ENCODE measurements at places on chromosomes 7 and 10.

DNA sequence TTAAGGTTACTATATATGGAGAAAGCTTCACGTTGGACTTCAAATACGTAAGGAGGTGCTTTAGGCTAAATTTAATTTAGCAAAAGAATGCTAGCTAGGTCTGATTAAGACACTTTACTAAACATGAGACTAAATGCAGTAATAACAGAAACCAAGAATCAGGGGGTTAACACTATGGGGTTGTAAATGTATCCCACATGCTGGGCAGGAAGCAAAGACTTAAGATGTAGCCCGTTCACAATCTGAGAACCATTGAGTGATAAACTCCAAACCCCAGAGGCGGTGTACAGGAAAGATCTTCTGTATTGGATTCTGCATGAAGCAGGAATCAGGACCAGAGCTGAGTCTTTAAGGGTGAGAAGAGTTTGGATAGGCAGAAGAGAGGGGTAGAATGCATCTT, 60.4 kb downstream of the FZD1 start:
- no peak for DNase-seq

DNA sequence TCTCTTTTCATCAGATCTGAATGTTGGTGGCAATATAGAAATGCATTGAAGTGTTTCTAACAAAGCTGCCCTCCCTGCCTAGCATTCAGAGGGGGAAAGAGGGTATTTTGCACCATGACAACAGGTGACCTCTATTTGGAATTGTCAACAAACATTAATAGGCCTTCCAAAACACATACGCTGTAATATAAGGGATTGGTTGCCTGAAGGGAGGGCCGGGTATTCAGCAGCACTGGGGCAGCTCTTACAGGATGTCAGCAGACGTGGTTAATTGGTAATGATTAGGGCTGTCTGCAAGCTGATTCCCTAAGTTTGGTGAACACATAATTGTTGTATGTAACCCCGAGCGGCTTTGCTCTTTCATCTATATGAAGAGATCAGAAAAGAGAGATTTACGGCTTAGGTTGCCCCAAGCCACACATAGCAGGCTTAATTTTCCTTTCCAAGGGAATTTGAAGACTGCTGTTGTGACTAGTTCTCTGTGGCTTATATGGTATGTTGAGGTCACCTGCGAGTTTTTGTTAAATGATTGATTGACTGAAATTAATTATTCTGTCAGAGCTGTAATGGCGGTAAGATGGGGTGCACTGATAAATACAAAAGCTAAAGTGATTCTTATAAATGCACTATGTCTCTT, 759.3 kb downstream of the LRMDA start:
- DNase-seq = no peak

- peak; percentile 85 for DNase-seq
These were observed 8.2 kb downstream of the TFR2 start for GRCh38 chr7:100632951-100633717.

GRCh38 chr7:37173670-37174069, 275.0 kb downstream of the ELMO1 start:
- no peak for DNase-seq

DNA sequence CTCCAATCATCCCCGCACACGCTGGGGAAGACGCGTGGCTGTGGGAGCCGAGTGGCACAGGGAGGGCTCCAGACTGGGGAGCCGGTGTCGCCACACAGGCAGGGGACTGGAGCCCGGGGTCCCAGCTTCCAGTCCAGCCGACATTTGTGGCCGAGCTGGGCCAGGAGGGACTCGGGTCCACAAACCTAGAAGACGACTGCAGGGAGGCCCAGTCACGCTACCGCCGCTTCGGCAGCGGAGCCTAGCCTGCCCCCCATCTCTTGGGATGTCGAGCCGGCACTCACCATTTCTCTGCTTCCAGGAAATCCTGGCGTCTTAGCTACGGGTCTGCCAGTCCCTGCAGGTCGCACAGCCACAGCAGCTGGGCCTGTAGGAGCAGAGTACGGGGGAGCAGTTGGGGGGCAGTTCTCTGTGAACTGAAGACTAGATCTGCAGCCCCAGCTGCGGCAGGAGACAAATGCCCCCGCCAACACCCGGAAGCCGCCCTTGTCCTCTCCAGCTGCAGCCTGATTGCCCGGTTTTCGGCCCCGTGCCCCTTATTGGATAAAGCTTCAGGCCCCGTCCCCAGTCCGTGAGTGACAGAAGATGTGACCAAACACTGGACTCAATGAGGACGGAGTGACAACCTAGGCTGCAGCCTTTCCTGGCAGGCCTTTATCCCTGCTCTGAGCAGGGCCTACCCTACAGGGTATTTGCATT, 270.7 kb downstream of the ZNF33B start:
- no peak for DNase-seq

GRCh38 chr7:96322373-96322695, 436 bp upstream of the SLC25A13 start:
- DNase-seq = no peak

- no peak for DNase-seq
These were observed 287.6 kb upstream of the TPK1 start for GRCh38 chr7:145123502-145123901.

DNA sequence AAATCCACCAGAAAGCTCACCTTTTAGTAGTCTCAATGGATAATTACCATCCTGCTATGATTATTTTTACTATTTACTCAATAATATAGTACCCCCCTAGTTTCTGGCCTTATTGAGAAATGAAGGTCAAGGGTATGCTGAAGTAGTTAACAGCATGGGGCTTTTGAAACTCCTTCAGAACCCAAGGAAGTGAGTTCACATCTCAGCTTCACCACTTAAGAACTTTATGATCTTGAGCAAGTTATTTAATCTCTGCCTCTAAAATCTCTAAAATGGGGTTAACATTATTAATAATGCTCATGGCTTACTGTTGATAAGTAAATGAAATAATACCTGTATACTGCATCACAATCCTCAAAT, 5.8 kb downstream of the MTPN start:
- DNase-seq = no peak

DNA sequence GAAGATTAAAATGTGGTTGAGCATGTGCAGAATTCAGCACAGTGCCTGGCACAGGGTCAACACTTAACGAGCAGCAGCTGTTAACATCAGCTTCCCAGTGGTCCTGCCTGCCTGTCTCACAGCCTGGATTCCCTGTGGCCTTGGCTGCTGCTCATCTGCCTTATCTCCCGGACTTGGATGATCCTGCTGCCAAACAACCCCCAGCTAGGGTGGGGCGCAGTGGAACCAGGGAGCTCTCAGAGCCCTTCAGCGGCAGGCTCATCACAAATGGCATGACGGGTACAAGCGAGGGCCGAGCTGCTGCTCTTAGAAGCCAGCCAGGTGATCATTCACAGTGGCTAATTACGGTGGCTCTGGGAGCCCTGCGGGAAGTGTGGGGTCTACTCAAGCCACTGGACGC, 13.0 kb upstream of the SMARCD3 start:
- no peak for DNase-seq

DNA sequence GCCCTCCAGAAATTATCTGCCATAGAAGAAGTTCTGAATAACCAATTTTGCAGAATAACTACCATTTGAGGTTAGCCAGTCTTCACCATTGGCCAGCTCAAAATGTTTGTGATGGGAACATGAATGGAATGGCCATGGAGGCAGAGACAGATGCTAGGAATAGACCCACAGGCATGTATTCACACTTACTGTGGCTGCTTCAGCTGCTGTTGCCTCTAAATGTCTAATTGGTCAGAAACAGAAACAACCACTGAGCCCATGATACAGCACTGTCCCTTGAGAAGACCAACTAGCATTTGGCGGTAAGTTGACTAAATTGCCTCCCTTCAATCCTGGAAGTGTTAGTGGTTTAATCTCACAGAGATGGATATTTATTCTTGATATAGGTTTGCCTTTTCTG, 38.6 kb upstream of the TAS2R16 start:
- no peak for DNase-seq

GRCh38 chr10:85997544-85997943, 369.1 kb downstream of the GRID1 start:
- no peak for DNase-seq

- DNase-seq = no peak
These were observed 325.6 kb upstream of the MAGI2 start for GRCh38 chr7:79778786-79779770.

DNA sequence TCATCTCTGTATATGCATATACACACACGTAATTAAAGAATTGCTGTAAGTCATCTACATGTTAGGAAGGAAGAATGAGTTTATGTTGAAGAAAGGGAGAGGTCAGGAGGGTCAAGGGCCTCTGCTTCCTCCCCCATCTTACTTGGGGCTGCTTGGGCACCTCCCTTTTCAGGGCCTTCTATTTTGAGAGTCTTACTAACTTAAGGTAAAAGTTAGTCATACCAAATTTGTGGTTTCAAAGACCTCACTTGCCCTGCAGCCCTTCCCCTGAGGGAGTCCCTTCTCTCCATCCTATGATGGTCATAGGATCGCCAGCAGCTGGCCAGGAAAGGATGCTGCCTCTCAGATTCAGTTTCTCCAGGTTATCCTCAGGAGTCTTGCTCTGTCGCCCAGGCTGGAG, 2.6 kb downstream of the PLEKHS1 start:
- no peak for DNase-seq

GRCh38 chr10:124686707-124687376, 57.3 kb downstream of the FAM53B start:
- peak; percentile 84 for DNase-seq

DNA sequence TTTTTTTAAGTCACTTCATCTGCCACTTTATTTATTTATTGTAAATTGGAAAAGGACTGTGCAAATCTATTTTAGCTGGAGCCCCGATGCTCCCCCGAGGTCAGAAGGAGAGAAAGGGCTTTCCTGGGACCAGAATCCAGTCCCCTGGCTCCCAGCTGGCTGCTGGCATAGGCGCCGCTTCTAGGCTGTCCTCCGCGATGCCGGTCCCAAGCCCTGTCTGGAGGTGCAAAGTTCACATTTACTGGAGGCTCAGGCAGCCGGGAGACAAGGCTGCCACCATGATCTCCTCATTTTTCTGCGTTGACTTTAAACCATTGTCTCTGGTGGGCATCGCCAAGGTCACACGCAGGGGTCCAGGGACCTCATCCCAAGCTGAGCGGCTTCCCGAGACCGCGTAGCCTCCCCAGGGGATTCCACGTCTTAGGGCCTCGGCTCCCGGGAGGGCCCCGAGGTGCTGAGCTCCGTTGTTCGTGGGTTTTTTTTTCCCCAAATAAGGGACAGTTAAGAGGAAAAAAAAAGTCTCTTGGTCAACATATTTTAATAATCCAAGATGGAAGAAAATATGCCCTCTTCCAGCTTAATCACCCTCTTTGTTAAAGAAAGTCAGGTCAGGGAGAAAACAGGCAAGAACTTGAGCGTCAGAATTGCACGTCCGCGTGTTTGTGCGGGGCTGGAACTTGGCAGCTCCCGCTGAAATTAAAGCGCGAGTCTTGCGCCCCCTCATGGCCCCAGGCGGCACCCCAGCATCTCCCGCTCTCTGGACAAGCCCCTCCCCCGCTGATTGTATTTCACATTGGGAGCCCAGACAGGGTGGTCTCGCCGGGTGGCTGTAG, 11.9 kb downstream of the RGR start:
- DNase-seq = peak; percentile 82

- no peak for DNase-seq
These were observed 238.6 kb upstream of the LRRN3 start for GRCh38 chr7:110852156-110852940.

DNA sequence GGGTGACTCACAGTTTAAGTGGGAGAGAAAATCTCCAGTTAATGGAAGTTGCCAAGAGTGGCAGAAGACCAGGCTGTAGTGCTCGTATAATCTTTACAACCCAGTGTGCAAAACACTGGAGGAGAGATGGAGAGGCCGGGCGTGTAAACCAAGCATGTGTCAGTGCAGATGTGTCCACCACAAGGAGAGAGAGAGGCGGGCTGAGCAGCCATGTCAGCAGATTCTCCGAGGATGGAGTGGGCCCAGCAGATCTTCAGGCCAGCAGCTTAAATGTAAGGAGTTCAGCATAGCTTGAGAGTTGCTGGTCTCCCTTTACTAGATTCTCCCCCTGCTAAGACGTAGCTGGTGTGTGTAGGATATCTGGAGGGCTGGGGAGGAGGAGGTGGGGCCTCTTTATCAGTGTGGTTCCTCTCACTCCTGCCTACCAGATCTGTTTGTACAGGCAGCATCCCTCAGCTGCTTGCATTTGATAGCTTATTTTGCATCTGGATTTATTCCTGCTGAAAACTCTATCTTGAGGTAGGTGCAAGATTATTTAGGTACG, 13.7 kb downstream of the BPGM start:
- DNase-seq = no peak

DNA sequence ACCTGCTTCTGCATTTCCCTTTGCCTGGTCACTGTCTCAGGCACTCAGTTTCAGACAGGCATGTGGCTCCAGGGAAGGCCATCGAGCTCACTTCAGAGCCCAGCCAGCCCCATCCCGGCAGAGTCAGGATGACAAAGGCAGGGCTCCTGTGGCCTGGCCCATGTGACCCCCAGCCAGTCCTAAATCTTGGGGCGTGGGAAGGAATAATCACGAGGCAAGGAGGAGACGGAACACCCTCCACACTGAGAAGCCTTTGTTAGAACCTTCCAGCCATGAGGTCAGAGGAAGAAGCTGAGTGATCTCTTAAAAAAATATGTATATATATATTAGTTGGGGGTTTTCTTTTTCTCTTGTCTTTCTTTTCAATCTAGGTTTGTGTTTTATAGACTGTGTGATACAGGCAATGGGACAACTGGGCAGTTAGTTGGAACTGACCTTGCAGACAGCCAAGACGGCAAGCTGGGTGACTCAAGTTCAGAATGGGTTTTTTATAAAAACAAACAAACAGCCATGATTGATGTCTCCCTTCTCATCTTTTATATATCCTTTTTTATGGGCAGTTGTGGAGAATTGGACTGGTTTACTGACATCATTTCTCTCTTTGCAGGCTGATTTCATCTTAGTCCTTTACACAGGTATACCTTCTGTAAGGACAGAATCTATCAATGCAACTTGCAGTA, 60.8 kb downstream of the CHN2 start:
- DNase-seq = no peak

DNA sequence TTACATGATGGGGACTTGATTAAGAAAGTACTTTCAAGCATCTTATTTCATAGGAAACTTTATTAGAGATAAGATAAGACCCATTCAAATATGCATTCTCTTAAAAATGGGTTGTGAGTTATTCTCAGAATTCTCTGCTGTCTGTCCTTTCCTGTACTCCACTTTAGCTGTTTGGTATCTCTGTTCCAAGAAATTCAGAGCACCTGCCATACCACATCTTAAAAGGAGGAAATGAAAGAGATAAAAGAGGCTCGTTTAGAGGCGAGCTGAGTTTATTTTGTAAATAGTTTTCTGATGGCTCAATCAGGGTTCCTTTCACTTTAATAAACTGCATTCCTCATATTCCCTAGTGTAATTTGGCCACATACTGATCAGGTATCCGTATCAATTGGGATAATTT, 87.2 kb downstream of the MDFIC start:
- no peak for DNase-seq

DNA sequence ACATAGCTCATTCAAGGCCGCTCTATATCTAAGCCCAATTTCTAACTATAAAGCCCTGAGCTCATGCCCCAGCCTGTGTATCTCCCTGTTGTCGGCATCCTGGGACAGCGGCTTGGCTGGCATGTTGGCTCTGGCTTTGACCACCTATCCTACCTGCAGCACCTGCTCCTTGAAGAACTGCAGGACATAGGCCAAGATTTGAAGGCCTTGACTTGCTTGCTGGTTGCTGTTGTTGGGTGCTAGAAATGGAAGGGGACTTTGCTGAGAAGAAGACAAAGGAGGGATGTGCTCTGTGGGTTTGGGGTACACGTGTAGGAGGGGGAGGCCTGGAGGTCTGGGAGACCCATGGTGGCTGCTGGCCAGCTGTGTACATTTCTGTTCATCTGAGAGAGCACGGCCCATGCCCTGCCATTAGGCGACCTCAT, 11.1 kb downstream of the PNLIPRP2 start:
- DNase-seq = no peak
